ENCODE measurements at places on chromosomes 13 and 19. TPM values are rescaled to one million over a fixed set of nuclear protein-coding genes. Genes with fewer than 3 reads are reported as not detected.

The KIR2DL1 gene
- not detected for polyA plus RNA-seq

The DNAAF3 gene
- 0.21 TPM for polyA plus RNA-seq

The ARHGAP33 gene
- 1.2 TPM for polyA plus RNA-seq

The OSCAR gene
- polyA plus RNA-seq = 0.22 TPM

- DNase-seq = no peak
Observed at GRCh38 chr19:13172346-13173138, 22.3 kb downstream of the IER2 start.

- no peak for DNase-seq
Observed at GRCh38 chr13:35714121-35714520, 237.6 kb upstream of the MAB21L1 start.

- DNase-seq = no peak
Observed at GRCh38 chr19:8642561-8642960, 12.1 kb downstream of the NFILZ start.

- DNase-seq = no peak
Observed at GRCh38 chr13:48391257-48391656, 21.7 kb downstream of the LPAR6 start.

GRCh38 chr13:57624565-57625435 lies 6.7 kb upstream of the PCDH17 start:
- no peak for DNase-seq

Data from AG04450 (cell line).